ENCODE measurements at places on chromosomes 4 and X.

DNA sequence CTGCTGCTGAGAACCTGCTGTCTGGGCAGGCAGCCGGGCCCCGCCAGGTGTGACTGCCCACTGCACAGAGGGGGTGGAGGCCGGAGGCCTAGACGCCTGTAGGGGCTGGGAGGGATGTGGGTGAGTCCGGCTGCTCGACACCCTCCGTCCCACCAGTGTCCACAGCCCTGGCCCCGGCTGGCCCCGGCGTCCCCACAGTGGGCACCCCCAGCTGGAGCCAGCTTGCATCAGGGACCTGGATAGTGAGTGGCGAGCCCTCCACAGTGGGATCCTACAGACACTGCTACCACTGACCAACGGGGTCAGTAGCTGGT is 34.7 kb upstream of the SPON2 start:
- no peak for DNase-seq

- DNase-seq = no peak
Observed at GRCh38 chr4:187124331-187124730, 400.7 kb upstream of the FAT1 start.

DNA sequence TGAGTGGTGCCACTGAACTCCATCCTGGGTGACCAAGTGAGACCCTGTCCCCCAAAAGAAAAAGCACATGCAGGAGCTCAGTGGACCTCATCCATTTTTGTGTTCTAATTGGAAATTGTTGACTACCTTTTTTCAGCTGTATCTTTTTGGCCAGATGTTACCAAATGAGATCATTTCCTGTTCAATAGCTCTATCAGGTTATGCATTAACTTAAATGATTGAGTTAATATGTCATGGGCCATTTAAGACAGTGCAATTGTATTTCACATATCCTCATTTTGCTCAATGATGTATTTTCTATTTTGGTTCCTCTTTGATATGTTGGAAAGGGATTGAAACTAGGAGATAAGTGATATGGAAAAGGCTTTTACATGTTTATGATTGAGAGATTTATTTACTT is 26.2 kb upstream of the RHOH start:
- DNase-seq = no peak

GRCh38 chr4:107625391-107625902 is 94.6 kb downstream of the PAPSS1 start:
- no peak for DNase-seq

DNA sequence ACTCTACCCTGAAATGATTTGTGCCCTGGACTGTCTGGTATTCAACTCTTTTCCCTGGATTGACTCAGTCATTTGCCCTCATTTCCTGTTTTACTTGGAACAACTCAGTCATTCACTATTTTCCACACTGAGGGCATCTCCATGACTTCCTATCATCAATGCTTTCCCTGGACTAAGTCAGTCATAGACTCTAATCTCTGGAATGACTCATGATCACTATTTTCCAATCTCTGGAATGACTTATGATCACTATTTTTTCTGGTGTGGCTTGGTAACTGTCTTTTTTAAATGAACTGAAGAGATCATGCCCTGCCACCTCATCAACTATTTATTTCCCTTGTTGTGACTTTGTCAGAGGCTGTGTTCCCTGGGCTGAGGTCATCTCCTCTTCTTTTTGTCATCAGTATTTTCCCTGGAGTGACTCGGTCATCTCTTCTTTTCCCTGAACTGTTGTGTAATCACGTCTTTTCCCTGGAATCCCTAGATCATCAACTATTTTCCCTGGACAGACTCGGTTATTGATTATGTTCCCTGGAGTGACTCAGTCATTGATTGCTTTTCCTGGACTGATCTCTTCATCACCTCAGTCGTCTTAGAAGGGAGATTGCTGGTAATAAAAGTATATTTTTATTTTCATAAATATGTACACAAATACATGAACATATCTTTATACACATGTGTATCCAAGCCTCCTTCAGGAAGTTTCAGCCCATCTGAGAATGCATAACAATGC is 327.1 kb upstream of the VCX start:
- DNase-seq = no peak

DNA sequence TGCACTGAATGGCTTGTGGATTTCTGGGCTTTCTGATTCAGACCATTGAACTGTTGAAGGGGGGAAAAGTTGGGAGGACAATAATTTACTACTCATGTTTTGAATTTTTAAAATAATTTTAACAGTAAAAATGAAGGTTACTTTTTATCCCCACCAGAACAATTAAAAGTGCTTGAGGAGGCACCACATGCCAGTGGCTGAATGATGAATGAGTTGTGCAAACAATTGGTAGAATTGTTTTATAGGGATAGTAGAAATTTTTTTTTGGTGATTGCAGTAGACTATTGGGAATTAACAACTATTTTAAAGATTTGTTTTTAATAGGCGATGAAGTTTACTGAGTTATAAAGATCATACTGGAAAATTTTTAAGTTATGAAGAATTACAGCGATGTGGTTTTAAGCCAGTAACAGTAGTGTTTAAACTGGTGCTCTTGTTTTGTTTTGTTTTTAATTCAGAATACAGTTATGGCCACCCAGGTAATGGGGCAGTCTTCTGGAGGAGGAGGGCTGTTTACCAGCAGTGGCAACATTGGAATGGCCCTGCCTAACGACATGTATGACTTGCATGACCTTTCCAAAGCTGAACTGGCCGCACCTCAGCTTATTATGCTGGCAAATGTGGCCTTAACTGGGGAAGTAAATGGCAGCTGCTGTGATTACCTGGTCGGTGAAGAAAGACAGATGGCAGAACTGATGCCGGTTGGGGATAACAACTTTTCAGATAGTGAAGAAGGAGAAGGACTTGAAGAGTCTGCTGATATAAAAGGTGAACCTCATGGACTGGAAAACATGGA is 2.7 kb downstream of the REST start:
- DNase-seq = no peak

DNA sequence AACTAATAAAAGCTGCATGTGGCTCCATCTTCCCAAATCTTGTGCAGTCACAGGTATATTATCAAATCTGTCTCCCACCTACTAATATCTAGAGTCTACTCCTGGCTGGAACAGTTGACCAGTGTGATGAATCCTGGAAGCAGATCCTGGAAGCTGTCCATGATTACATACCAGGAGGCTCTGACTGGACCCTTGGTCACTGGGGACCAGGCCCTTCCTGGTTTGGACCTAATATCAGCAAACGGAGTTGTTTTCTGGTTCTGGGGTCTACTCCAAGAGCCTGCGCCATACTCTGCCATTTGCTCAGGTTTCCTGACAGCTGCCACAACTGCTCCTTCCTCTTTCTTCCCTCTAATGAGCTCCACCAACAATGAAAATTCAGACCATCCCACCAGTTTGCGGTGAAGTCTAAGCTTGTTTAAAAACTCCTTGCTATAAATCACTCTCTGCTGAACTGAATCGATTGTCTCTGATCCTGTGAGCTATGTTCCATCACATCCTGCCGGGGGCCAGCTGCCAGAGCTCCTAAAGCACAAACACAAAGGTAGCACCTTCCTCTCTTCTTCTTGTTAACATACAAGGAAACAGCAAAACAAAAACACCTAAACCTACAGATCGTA is 114.2 kb downstream of the PALLD start:
- DNase-seq = no peak

DNA sequence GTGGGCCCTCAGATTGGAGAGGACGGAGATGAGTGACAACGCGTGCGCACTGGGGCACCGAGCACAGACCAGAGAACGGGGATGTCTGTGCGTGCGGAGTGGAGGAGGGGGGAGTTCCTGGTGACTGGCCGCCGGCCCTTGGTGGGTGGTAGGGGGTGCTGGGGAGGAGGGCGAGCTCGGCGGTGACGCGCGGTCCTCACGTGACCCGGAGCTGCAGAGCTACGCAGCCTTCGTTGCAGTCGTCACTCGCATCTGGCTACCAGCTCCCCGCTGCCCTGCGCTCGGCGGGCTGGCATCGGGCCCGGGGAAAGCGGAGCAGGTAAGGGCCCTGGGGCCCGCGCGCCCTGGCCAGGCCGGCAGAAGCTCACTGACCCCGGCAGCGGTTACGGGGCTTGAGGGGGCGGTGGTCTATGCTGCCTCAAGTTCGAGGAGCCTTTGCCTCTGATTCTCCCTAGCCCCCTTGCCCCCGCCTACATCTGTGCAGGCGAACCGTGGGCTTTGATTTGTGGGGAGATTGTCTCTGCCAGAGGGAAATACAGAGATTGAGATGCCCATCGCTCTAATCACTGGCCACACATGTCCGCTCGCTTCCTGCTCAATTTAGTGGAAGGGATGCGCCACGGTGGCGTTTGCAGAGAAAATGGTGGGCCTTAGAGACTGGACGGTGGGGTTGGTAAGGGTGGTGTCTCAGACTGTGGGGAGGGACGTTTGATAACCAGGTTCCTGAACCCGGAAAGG is at the start of gene ARMCX4:
Gene ARMCX4, plus strand, starts transcription at position 245 of the 738 bp plus-strand sequence. CDS start 3,134 bp downstream, outside the sequence.
- DNase-seq = no peak

- no peak for DNase-seq
Observed at GRCh38 chr4:100317032-100317864, 127.0 kb upstream of the DDIT4L start.

DNA sequence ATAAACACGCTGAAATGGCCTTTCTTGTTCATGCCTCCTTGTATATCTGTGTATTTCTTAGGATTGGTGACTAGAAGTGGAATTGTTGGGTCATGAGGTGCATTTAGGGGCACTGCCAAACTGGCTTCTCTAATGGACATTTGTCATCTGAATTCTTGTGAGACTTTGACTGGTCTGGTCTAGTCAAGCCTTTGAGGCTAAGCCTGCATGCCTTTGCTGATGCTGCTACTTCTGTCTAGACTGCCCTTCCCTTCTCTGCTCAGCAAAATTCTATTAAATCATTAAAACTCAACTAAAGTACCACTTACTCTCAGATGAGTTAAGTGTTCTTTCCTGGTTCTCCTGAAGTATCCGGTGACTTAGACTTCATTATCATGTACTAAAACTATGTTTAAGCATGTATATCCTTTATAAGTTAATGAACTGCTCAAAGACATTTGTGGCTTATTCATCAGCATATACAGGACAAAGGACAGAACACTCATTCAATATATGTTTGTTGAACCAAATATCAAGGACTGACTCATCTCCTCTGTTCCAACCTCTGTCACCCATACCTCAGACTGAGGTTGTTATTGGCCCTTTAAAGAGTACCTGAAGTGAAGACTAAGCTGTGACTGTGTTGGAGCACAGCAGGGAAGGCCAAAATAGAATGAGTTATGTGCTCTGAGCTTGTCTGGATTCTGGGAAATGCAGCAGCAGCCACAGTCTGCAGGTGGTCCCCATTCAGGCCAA is 9.0 kb downstream of the TCEAL1 start:
- no peak for DNase-seq

- DNase-seq = no peak
Observed at GRCh38 chrX:132463411-132463810, 25.4 kb downstream of the MBNL3 start.

- DNase-seq = no peak
Observed at GRCh38 chr4:53863736-53864365, 200.6 kb downstream of the CHIC2 start.

DNA sequence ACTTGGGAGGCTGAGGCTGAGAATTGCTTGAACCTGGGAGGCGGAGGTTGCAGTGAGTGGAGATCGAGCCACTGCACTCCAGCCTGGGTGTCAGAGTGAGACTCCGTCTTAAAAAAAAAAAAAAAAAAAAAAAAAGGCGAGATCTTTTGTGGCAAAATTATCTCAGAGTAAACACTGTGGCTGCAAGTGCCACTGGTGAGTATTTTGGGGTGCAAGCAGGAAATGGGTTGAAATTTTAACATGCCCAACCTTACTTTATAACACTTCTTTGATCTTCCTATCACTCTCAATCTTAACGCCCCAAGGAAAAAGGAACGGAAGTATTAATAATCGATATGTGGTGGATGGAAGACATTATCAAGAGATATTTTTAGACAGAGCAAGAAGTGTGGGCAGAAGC is 32.1 kb downstream of the SLC34A2 start:
- no peak for DNase-seq

- DNase-seq = no peak
Observed at GRCh38 chr4:37803348-37803973, 23.0 kb upstream of the PGM2 start.

DNA sequence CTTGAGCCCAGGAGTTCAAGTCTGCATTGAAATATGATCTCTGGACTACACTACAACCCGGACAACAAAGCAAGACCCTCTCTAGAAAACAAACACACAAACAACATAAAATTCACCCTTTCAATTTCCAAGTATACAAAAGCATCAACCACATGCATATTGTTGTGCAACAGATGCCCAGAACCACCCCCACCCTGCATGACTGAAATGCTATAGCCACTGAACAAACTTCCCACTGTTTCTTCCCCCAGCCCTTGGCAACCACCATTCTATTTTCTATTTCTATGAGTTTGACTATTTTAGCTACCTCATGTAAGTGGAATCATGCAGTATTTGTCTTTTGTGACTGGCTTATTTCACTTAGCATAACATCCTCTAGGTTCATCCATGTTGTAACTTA is 14.2 kb upstream of the C4orf51 start:
- no peak for DNase-seq

GRCh38 chr4:115396034-115396433 is 282.6 kb upstream of the NDST4 start:
- no peak for DNase-seq

- no peak for DNase-seq
Observed at GRCh38 chrX:40947276-40947675, 138.0 kb upstream of the USP9X start.

DNA sequence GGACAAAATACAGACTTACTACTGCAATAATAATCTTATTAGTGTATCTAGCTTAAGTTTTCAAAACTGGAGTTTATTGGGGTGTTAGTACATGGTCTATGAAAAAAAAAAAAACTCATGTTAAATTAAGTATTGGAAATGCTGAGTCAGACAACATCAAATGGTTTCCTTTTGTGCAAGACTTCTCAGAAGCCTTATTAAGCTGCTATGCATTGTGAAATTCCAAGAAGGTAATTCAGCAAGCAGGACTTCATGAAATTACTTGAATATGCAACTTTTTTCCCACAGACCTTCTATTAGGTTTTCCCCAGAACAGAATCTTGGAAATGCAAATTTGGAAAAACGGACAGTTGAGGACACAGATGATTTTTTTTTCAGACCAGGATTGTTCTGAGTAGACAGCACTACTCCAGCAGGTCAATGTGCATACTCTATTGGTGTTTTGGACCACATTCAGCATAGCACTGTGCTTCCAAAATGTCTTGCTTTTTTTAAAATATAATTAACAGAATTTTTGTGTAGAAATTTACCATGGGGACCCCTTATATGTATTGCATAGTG is 568.8 kb upstream of the TENM3 start:
- no peak for DNase-seq

GRCh38 chrX:132474544-132475248 is 14.1 kb downstream of the MBNL3 start:
- no peak for DNase-seq

DNA sequence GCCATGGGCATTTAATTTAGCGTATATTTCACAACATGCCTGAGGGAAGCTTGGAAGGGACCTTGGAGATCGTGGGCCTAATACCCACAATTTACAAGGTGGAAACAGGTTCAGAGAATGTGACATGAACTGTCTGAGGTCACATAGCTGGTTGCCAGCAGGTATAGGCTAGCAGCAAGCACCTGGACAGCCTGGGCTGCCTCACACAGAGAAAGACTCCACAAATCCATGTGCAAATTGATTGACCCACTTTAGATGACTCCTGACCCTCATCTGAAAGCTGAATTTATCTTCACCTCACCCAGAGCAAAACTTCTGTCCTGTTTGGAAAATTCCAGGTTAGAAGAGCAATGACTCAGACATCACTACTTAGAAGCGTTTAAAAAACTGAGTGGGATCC is 5.8 kb downstream of the PTTG2 start:
- DNase-seq = no peak

Measured in mesenteric fat pad (tissue), 1 donor.